ENCODE measurements at places on chromosomes 2 and 18. TPM values are rescaled to one million over a fixed set of nuclear protein-coding genes. Genes with fewer than 3 reads are reported as not detected.

DNA sequence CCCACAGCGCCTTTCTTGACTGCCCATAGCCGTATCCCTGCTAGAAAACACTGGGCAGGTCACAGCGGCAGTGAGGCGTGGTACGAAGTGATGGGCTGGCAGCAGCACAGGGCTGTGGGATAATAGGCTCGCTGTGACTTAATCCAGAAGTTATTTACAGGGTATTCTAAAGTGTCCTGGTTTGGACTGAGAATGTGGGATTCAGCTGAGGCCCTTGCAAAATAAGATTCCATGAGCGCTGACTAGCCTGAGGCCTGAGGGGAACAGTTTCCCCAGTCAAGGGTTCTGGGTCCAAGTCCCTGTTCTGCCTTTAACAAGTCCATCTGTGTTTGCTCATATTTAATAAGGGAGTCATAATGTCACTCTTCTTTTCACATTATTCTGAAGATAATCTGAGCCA, 34.6 kb downstream of the SETBP1 start:
- no peak for DNase-seq

GRCh38 chr2:27860111-27860510, 30.1 kb downstream of the RBKS start:
- no peak for DNase-seq

DNA sequence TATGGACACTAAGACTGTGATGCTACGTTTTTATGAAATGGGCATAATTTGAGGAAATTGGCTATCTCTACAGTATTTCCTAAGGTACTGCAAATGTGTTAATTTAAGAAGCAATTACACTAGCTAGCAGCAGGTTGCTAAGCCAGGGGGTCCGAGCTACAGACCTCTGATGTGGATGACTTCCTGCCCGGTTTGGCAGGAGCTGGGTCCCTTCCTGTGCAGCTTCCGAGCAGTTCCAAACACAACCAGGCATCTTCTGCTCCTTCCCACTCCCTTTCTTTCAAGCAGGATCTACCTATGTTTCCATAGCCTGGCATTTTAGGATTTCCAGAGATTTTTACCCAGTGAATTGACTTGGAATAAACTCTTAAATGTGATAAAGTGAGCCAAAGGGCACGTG, 55.7 kb downstream of the SCN2A start:
- DNase-seq = no peak

DNA sequence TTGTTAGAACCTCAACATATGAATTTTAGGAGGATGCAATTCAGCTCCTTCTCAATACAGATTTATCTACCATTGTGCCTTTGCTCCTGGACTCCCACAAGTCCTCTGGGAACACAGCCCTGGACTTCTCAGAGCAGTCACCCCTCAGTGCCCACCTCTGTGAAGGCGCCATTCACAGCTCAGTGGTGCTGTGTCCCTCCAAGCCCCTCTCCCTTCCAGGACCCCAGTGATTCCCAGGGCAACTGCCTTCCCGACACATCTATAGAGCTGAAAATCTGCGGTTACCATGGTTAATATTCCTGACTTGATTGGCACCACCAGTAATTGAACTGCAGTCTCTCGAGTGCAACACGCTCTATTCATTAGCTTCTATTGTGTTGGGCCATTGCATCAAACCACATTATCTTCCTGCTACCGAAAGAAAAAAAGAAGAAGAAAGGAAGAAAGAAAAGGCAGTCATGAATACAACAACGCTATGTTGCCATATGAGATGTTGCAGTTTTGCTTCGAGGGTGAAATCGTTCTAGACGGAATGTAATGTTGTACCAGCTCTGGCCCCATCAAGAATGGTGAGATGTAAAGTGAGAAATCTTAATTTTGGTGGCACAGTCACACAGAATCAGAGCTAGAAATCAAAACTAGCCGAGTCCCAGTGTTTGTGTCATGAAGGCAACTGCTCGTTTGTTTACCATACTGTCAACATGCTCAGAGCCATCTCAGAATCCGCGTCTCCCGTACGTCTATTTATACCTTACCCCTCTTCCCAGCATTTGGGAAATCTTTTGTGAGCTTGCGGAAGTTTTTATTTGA, 524.0 kb upstream of the ID2 start:
- no peak for DNase-seq

GRCh38 chr2:199668645-199669044, 182.3 kb downstream of the FTCDNL1 start:
- DNase-seq = no peak

- DNase-seq = no peak
These were observed 159.7 kb downstream of the DOCK10 start for GRCh38 chr2:224882291-224883171.

- no peak for DNase-seq
These were observed 7.6 kb upstream of the ASXL2 start for GRCh38 chr2:25885933-25886332.

- no peak for DNase-seq
These were observed 42.9 kb upstream of the SPHKAP start for GRCh38 chr2:228224410-228224809.

GRCh38 chr2:30481323-30481800, 34.3 kb downstream of the LCLAT1 start:
- no peak for DNase-seq

GRCh38 chr2:192286093-192286701, 91.5 kb upstream of the TMEFF2 start:
- no peak for DNase-seq

GRCh38 chr2:78701546-78701945, 324.0 kb upstream of the REG3G start:
- no peak for DNase-seq

- no peak for DNase-seq
These were observed 73.5 kb downstream of the MYO1B start for GRCh38 chr2:191318729-191319078.

DNA sequence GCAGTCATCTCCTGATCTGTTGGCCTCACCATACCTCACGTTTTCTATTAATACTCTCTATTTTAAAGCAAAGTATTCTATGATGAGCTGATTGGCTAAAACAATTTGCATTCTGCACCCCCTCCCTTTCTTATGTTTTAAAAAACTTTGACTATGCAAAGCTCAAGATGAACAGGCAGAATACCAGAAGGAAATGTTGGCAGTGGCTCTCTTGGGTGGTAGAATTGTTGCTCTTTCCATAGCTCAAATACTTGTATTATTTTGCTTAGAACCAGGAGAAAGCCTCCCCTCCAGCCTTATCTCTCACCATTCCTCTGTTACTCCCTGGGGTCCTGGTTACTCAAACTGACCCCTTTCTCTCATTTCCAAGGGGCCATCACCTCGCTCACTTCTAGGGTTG, 14.4 kb downstream of the GPR45 start:
- no peak for DNase-seq

GRCh38 chr2:129006135-129006886, 687.6 kb upstream of the HS6ST1 start:
- no peak for DNase-seq

REG3A gene
- not detected for total RNA-seq

CYBRD1 gene
- total RNA-seq = 12.6 TPM

FMNL2 gene
- total RNA-seq = 45.1 TPM

NDC80 gene
- total RNA-seq = 40.3 TPM

REG1B gene
- total RNA-seq = not detected

RNF25 gene
- 24.7 TPM for total RNA-seq

GNAL gene
- total RNA-seq = 18.2 TPM

APCDD1 gene
- total RNA-seq = 3.0 TPM

Data from H1 (cell line).